ENCODE measurements at places on chromosomes 5 and 9.

GRCh38 chr5:67549296-67549618 is 352.7 kb upstream of the CD180 start:
- no peak for DNase-seq

GRCh38 chr5:107320846-107321245 is 349.9 kb downstream of the EFNA5 start:
- DNase-seq = no peak

DNA sequence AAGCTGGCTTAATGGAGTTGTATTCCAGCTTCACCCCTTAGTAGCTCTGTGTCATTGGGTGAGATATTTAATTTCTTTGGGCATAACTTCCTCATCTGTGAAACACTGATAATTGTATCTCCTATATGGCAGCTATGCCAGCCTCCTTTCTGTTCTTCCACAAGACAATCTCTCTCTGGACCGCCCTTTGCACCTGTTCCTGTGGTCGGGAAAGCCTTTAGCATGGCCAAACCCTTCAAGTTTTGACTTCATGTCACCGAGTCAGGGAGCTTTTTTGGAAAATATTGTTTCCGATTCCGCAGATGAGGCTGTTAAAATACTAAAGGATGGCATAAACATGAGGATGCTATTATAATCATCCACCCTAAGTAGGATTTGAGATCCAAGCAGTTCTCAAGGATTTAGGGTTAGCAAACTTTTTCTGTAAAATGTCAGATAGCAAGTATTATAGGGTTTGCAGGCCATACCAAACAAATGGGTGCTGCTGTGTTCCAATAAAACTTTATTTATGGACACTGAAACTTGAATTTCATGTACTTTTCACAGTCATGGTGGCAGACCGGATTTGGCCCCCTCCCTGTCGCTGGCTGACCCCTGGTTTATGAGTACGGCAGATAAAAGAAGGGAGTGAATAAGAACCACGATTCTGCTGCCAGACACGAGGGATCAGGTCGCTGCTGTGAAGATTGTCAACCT is 695 bp upstream of the NDFIP1 start:
- DNase-seq = no peak

DNA sequence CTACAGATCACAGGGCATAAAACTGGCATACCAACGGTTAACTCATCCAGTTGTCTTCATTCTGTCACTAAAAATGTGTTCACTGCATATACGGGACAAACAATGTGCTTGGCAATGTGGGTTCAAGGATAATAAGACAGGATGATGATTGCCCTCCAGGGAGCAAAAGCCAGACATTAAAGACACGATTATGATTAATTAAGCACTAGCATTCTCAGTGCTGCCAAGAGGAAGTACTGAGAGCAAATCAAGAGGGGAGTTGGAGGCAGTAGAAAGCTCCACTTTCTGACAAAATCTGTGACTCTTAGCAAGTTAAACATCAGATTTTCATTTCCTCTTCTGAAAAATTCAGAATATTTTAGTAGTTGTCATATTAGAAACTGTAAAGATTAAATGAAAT is 9.0 kb upstream of the IFNA8 start:
- DNase-seq = no peak

- no peak for DNase-seq
Observed at GRCh38 chr9:28620011-28620410, 1046.7 kb upstream of the C9orf72 start.

GRCh38 chr9:237858-238345 is 23.2 kb downstream of the DOCK8 start:
- no peak for DNase-seq

- DNase-seq = no peak
Observed at GRCh38 chr5:73274121-73274520, 101.1 kb downstream of the TMEM174 start.

- DNase-seq = no peak
Observed at GRCh38 chr5:72558046-72558336, 50.8 kb upstream of the ZNF366 start.

DNA sequence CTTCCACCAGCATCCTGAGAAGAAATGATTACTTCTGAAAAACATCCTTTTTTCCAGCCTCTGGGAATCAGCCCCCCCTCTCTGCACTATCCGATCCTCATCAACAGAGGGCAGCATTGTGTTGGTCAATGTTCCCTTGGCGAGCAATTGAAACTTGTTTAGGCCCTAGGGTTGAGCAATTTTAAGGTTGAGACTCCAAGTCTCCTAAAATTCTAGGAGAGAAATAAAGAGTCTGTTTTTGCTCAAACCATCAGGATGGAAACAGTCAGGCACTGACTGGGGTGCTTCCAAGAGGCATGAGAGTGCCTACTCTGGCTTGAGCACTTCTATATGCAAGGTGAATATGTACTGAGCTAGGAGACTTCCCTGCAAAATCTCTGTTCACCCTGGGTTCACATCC is 12.4 kb upstream of the CYFIP2 start:
- DNase-seq = no peak

DNA sequence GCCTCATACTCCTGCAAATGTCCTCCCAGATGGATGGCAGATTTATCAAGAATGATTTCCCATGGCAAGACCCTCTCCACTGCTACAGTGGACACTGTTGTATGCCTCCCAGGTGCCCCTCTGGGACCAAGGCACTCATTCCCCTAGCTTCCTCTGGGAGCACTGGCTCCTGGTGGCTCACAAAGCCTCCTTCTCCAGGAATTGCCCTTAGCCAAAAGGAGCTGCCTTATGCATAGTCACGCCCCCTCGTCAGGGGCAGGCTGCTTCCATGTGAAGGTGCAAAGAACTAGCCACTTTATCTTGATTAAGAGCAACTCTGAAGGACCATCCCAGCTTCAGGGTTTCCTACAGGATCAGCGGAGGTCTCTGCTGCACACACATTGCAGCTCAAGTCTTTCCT is 358.1 kb downstream of the CDK5RAP2 start:
- DNase-seq = no peak

DNA sequence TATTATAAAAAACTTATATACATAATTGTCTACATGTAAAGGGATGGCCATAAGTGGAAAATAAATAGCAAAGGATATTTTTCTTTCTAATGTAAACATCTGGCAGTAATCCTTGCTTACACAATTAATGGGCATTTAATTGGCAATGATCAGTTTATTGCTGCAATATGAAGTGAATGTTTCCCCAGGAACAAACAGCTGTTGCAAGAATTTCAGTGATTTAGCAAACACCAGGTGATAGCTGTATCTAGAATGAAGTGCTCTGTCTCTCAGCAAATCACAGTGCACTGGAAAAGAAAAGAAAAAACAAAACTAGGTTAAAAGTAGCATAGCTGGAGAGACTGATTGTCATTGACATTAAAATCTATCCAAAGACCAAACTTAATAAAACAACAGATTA is 594.5 kb upstream of the ARRDC3 start:
- no peak for DNase-seq

DNA sequence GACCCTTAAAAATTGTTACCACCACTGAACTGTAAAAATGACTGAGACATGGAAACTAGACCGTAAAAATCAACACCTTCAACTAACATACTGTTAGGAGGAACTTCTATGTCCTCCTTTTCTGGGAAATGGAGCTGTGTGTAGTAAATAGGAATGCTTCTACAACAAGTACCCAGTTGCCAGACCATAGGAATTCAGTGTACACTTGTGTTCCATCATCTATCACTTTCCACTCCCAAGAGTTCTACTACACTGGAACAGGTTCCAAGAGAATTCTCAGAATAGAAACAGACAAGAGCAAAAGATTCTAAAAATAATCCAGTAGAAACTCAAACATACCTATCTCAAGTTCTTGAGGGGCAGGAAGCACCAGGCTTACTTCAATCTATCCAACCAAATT is 23.6 kb downstream of the UBAP2 start:
- DNase-seq = no peak

GRCh38 chr5:146761811-146762210 is 116.7 kb downstream of the PPP2R2B start:
- no peak for DNase-seq

DNA sequence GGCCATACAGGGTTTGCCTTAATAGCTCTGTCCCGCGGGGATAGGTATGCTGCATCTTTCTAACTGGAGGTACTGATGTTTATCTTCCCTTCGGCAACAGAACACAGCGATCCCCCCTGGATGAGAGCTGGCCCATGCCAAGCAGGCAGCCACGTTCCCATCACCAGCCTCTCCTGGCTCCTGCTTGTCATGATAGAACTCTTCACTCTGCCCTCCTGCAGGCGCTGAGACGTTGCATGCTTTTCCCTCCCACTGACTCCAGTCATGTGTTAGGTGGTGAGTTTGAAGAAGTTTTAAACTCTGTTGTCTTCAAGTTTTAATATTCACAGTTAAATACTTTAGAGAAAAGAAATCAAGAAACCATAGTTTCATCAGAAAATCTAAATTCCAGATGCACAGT is 60.0 kb downstream of the MED27 start:
- DNase-seq = no peak

- DNase-seq = no peak
Observed at GRCh38 chr5:422323-423232, 20.4 kb upstream of the EXOC3 start.
